ENCODE measurements at places on chromosomes 4 and X. TPM values are rescaled to one million over a fixed set of nuclear protein-coding genes. Genes with fewer than 3 reads are reported as not detected.

H2BW2 gene
- not detected for total RNA-seq

ARHGAP24 gene
- total RNA-seq, result 67.6 TPM

GSX2 gene
- not detected for total RNA-seq

DMD gene
- total RNA-seq, result 10.3 TPM

PRR32 gene
- not detected for total RNA-seq

INTS6L gene
- 3.3 TPM for total RNA-seq

BCORL1 gene
- total RNA-seq, result 1.9 TPM

C4orf50 gene
- total RNA-seq, result not detected

TSPAN6 gene
- total RNA-seq, result 32.5 TPM

SLC49A3 gene
- total RNA-seq, result 11.6 TPM

COX7B2 gene
- total RNA-seq, result not detected

USP17L25 gene
- not detected for total RNA-seq

IL21 gene
- total RNA-seq, result not detected

PABPC5 gene
- 1.8 TPM for total RNA-seq

NPFFR2 gene
- not detected for total RNA-seq

MTTP gene
- 0.25 TPM for total RNA-seq

JCHAIN gene
- total RNA-seq, result 18.2 TPM

DCAF4L1 gene
- total RNA-seq, result 0.25 TPM

RPL10 gene
- total RNA-seq, result 3,230 TPM

CPZ gene
- 7.0 TPM for total RNA-seq

JAKMIP1 gene
- total RNA-seq, result not detected

ESX1 gene
- not detected for total RNA-seq

PABPC4L gene
- total RNA-seq, result 2.2 TPM

CNKSR2 gene
- total RNA-seq, result 0.99 TPM

NXT2 gene
- 24.3 TPM for total RNA-seq

SRPK3 gene
- total RNA-seq, result not detected
